ENCODE measurements at places on chromosomes 3 and 15. TPM values are rescaled to one million over a fixed set of nuclear protein-coding genes. Genes with fewer than 3 reads are reported as not detected.
A peak's percentile ranks its signal among the peaks of the same experiment; 100 is the strongest.

- no peak for DNase-seq
- H3K36me3 ChIP-seq: no peaks in the 10 kb centered on the region
- H3K4me1 ChIP-seq: no peaks in the 10 kb centered on the region
- H3K27ac ChIP-seq: no peak overlapping the region
- H3K4me3 ChIP-seq: no peak overlapping the region
Observed at GRCh38 chr3:146191051-146191450, 30.1 kb upstream of the PLOD2 start.

DNA sequence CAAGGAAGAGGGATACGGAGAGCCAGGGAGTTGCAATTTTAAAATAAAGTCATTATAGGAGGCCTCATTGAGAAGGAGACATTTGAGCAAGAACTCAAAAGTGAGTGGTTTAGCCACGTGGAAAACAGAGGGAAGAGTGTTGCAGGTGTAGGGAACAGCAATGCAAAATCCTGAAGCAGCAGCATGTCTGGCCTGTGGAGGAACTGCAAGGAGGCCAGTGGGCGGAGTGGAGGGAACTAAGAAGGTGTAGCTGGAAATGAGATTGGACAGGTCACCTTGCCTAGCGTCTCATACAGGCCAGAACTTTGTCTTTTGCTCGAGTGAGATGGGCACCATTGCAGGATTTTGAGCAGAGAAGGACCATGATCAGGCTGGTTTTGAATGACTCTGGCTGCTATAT is 34.9 kb downstream of the SAXO2 start:
- DNase-seq: no peak
- no peak overlapping the region for H3K4me3 ChIP-seq

DNA sequence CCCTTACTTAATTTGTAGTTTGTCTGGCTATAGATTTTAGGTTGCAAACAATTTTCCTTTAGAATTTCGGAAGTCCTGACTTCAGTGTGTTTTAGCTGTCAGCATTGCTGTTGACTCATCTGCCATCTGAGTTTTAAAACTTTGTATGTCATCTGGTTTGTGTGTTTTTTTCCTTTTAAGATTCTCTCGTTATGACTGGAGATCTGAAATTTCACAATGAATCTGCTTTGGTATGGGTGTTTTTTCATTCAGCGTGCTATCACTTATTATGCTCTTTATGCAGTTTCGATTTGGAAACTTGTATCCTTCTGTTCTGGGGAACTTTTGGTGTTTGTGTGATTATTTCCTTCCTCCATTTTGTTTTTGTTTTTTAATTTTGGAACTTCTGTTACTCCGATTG is 53.7 kb upstream of the ZNF280D start:
- H3K4me3 ChIP-seq: no peak overlapping the region
- H3K4me1 ChIP-seq: peaks cover 6% of the 10 kb centered on the region
- DNase-seq: no peak

DNA sequence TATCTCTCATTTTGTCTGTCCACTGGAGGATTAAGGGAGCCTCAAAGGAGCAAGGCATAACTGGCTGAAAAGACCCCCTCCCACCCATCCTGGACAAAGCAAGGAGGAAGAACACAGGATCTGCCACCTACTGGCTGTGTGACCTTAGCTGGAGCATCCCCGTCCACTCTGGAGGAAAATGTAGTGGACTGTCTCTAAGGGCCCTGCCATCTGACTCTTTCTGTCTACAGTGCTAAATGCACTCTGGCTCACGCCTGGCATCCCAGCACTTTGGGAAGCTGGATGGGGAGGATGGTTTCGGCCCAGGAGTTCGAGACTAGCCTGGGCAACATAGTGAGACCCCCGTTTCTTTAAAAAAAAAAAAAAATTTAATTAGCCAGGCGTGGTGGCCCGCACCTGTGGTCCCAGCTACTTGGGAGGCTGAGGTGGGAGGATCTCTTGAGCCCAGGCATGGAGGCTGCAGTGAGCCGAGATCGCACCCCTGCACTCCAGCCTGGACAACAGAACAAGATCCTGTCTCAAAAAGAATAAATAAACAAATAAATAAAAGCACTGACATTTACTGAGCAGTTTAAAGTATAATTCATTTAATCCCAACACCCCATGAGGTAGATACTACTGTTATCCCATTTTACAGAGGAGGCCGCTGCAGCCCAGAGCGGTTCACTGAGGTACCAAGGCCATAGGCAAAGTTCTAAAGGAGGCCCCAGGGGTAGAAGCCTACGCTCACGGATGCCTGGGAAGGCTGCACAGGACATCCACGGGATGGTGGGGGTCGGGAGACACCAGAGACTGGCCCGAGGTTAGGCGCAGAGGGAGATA is 1.1 kb downstream of the TBC1D2B start:
- peak overlapping the region; percentile 50 for H3K27ac ChIP-seq
- DNase-seq: no peak
- peaks cover 3% of the 10 kb centered on the region for H3K36me3 ChIP-seq
- peak overlapping the region; percentile 92 for H3K4me3 ChIP-seq
- no peaks in the 10 kb centered on the region for H3K27me3 ChIP-seq
- peaks cover 26% of the 10 kb centered on the region for H3K4me1 ChIP-seq

DNA sequence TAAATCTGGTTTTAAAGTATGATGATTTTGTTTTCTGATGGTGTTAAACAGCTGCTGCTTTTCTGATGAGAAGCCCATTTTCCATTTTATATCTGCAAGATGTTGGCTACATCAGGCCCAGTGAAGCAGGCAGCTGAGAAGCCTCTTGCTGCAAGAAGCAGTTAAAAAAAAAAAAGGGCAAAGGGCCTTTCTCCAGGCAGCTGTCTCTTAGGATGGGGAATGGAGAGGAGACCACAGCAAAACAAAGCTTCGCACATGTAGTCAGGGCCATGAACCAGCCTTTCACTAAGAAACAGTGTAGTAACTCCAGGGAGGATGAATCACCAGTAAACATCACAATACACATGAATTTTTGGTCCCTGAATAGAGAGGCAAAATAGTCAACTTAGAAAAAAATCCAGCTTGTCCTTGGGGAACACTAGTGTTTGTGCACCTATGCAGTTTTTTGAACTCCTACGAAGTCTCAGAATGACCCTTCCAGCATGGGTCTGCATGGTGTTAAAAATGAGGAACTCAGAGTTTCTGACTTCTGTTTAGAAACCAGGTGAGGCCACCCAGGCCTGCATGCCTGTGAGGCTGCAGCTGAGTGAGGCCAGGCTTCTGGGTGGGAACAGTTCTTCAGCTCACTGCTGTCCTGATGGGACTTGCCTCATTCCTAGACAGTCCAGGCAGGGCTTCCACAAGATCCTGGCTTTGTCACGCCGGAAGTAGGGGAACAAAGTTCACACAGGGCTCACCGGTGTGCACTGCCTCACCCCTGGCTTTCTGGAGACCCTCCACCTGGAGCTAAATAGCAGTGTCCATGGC is 518.7 kb downstream of the MCTP2 start:
- no peak overlapping the region for H3K4me3 ChIP-seq
- no peak overlapping the region for H3K27ac ChIP-seq
- H3K4me1 ChIP-seq: no peaks in the 10 kb centered on the region
- no peaks in the 10 kb centered on the region for H3K36me3 ChIP-seq

- H3K27ac ChIP-seq: peak overlapping the region; percentile 71
- H3K4me1 ChIP-seq: peaks cover 38% of the 10 kb centered on the region
- no peak for DNase-seq
Observed at GRCh38 chr3:128648940-128649663, 1.5 kb downstream of the RPN1 start.

- no peak overlapping the region for H3K4me3 ChIP-seq
- H3K27ac ChIP-seq: peak overlapping the region; percentile 12
Observed at GRCh38 chr15:90222547-90222946, 11.2 kb downstream of the CIB1 start.

GRCh38 chr3:186013312-186013711 is 75.5 kb upstream of the TRA2B start:
- DNase-seq: no peak
- peaks cover 19% of the 10 kb centered on the region for H3K27me3 ChIP-seq
- no peaks in the 10 kb centered on the region for H3K36me3 ChIP-seq
- H3K4me1 ChIP-seq: no peaks in the 10 kb centered on the region
- H3K27ac ChIP-seq: no peak overlapping the region

- H3K36me3 ChIP-seq: no peaks in the 10 kb centered on the region
- no peaks in the 10 kb centered on the region for H3K4me1 ChIP-seq
- H3K27ac ChIP-seq: no peak overlapping the region
- no peak overlapping the region for H3K4me3 ChIP-seq
- DNase-seq: no peak
Observed at GRCh38 chr3:116339441-116340028, 105.8 kb downstream of the LSAMP start.

DNA sequence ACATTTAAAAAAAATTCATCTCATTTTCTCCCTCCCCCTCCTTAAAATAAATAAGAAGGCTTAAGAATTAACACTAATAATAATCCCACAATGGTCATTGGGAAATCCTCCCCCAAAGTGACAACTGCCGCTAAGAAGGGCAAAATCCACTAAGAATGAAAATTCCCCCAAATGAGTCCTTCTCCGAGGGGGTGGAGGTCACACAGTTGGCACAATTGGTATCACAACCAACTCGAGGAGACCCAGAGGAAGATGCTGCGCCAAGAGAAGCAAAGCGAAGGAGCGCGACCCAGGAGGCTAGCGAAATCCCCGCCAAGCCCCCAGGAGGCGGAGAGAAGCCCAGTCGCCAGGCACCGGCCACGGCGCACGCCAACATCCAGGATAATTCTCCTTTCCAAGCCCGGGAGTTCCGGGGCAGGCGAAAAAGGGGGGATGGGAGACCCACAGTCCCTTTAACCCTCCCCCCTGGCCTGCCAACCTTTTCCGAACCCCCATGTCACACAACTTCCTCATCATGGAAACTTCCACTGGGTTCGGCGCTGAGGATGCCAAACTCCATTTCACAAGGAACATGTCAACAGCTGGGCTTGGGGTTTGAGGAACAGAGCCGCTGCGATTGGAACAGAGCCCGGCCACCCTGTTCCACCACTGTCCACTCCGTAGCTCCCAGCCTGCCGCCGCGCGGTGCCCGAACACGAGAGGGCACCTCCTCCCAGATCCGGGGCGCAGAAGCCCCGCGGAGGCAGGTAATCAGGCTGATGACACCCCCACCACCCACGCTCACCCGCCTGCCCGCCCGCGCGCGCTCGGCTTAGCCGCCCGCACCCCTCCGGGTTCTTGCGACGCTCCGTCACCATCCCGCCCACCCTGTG is 668 bp downstream of the THRB start:
- peak; percentile 25 for DNase-seq
- peak overlapping the region; percentile 74 for H3K27ac ChIP-seq
- H3K4me1 ChIP-seq: peaks cover 15% of the 10 kb centered on the region
- H3K27me3 ChIP-seq: peaks cover 32% of the 10 kb centered on the region

DNA sequence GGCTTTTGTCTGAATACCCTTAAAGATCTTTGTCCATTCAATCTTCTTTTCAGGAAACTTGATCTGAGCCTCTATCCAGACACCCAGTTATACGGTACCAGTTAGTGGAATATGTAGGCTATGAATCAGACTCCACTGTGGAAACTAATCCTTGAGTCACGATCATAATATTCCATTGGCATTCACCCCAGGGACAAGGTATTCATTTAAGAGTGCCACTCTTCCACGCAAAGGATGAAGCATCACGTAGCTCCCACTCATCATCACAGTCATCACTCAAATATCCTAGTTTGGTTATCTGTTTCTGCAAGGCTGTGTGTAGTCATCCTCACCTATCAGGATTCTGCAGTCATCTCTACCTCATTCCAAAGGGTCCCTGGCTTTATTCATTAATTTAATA is 85.6 kb downstream of the NEDD4 start:
- no peak overlapping the region for H3K27ac ChIP-seq
- H3K4me3 ChIP-seq: no peak overlapping the region
- H3K27me3 ChIP-seq: no peaks in the 10 kb centered on the region
- no peaks in the 10 kb centered on the region for H3K4me1 ChIP-seq
- DNase-seq: no peak
- H3K36me3 ChIP-seq: no peaks in the 10 kb centered on the region

GRCh38 chr3:3737531-3737930 is 61.7 kb upstream of the LRRN1 start:
- H3K4me1 ChIP-seq: no peaks in the 10 kb centered on the region
- H3K4me3 ChIP-seq: no peak overlapping the region
- H3K27me3 ChIP-seq: no peaks in the 10 kb centered on the region

- DNase-seq: no peak
- no peak overlapping the region for H3K27ac ChIP-seq
- H3K4me3 ChIP-seq: no peak overlapping the region
- H3K4me1 ChIP-seq: no peaks in the 10 kb centered on the region
Observed at GRCh38 chr15:96622714-96623113, 292.2 kb downstream of the NR2F2 start.

- no peak overlapping the region for H3K4me3 ChIP-seq
- H3K27me3 ChIP-seq: no peaks in the 10 kb centered on the region
- peaks cover 62% of the 10 kb centered on the region for H3K36me3 ChIP-seq
- H3K4me1 ChIP-seq: no peaks in the 10 kb centered on the region
Observed at GRCh38 chr15:65100442-65100841, 14.6 kb downstream of the UBAP1L start.

DNA sequence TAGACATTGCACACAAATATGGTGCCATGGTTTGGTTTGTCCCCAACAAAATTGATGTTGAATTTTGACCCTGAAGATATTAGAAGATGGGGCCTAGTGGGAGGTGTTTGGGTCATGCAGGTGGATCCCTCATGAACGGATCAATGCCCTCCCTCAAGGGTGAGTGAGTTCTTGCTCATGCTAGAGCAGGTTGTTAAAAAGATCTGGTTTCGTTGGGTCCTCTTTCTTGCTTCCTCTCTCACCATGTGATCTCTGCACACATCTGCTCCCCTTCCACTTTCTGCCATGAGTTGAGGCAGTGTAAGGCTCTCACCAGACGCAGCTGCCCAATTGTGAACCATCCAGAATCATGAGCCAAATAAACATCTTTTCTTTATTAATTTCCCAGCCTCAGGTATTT is 87.8 kb upstream of the MDFIC2 start:
- H3K4me3 ChIP-seq: no peak overlapping the region
- no peaks in the 10 kb centered on the region for H3K4me1 ChIP-seq
- H3K27ac ChIP-seq: no peak overlapping the region
- H3K27me3 ChIP-seq: peaks cover 2% of the 10 kb centered on the region
- no peaks in the 10 kb centered on the region for H3K36me3 ChIP-seq
- DNase-seq: no peak

- no peak for DNase-seq
- H3K4me3 ChIP-seq: no peak overlapping the region
Observed at GRCh38 chr3:13218541-13218908, 145.3 kb upstream of the IQSEC1 start.

SERINC4 gene
- 0.20 TPM for total RNA-seq

KCNH8 gene
- total RNA-seq: 1.3 TPM

MAP2K1 gene
- total RNA-seq: 37.9 TPM

KLF15 gene
- 0.39 TPM for total RNA-seq

CCDC9B gene
- 2.1 TPM for total RNA-seq

EXD1 gene
- not detected for total RNA-seq

MYZAP gene
- total RNA-seq: 0.88 TPM

AP3B2 gene
- 0.22 TPM for total RNA-seq

Data from activated B cell treated with CpG ODN at 0.5 μM for 24 hours (primary cell).